Activated naive CD4-positive, alpha-beta T cell (primary cell): ENCODE measurements at places on chromosomes 11 and 22.
A peak's percentile ranks its signal among the peaks of the same experiment; 100 is the strongest.

DNA sequence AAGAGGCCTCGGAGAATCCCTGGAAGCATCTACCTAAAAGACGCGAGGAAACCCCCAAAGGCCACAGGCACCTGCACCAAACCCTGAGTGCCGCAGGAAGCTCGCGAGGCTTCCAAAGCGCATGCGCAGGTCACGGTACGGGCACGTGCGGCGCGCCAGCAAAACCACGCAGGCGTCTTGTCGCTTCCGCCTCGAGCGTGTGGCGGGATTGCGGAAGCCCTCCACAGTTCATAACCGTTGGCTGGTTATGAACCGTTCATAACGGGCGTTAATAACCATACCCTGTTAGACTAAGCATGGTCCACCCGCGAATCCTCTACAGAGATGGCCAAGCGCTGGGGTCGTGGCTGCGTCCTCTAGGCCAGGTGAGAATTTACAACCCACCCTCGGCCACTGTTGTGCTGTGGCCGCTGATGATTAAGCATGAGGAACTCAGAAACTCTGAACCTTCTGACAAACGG lies 46.4 kb downstream of the MORC2 start:
- peak; percentile 49 for DNase-seq

DNA sequence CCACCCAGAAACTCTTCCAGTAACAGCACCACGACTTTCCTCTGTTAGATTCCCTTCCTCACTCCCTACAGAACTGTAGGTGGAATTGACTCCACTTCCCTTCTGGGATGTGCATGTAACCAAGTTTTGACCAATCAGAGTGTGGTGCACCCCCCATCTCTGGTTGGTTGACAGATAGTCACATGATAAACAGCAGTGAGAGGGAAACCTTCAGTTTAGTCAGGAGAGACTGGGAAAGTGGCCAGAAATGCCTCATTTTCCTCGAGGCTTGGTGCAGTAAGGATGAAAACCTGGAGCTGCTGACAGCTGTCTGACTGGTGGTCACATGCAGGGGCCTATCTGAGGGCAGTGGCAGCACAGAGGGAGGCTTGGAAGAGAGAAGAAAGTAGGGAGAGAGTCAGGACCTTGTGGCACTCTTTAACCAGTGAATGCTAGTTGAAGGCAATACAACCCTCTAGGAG lies 67.3 kb upstream of the GRK3 start:
- DNase-seq = no peak

- no peak for DNase-seq
Observed at GRCh38 chr11:32870676-32871075, 21.9 kb upstream of the QSER1 start.

DNA sequence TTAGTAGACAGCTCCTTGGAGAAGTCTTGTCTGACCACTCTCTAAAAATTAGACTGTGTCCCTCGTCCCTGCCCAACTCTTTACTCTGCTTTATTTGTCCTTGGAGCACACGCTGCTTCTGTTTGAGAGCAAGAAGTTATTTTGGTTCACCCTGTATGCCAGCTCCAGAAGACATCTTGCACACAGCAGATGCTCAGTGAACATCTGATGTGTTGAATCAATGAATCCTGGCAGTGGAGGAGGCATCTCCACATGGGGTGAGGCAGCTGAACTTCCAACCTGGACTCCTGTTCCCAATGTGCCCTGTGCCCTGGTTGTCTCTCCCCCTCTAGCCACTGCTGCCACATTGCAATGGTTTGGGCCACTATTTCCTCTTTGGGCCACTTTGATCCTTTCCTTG lies 213.6 kb downstream of the CEP164 start:
- no peak for DNase-seq

GRCh38 chr11:100359281-100359680 lies 327.8 kb upstream of the ARHGAP42 start:
- no peak for DNase-seq

DNA sequence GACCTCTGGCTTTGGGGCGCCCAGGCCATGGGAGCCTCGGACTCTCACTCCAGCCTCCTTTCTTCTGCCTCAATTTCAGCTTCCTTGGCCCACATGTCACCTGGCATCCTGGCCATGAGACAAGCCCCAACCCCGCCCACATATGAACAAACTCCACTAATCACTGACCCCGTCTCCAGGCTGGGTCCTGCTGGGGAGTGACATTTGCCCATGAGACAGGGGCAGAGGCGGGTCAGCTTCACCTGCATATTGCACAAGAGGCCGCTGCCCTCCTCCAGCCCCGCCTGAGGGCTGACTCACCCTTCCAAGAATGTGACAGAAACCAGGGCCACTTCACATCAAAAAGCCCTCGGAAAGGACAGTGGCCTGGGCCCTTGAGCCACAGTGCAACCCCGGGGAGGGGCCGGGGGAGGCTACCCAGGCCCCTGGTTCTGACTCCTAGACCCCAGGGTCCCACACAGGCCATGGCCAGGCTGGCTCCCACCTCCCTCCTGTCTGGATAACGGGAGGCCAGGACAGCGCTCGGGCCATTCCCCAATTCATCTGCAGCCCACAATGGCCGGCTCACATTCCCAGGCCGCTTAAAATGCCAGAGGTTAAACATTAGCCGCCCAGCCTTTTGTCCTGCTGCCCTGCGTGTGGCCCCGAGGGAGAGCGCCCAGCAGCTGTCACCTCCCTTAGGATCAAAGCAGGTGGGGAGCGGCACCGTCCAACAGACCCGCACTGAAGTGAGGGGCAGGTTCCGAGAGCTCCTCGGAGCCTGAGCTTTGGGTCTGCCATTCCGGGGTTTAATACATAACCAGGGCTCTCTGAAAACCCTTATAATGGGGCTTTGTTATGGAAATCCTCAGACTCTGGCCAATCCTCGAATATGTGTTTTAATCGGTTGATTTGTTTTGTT lies 42.3 kb downstream of the TRMU start:
- no peak for DNase-seq
